ENCODE measurements at places on chromosomes 11 and 22.

GRCh38 chr11:79092791-79093353 lies 348.0 kb downstream of the TENM4 start:
- H3K36me3 ChIP-seq: no peaks in the 10 kb centered on the region
- no peaks in the 10 kb centered on the region for H3K27me3 ChIP-seq
- no peak overlapping the region for H3K4me3 ChIP-seq
- H3K4me1 ChIP-seq: no peaks in the 10 kb centered on the region

GRCh38 chr11:115104851-115105453 lies 399.3 kb downstream of the CADM1 start:
- DNase-seq: no peak
- H3K36me3 ChIP-seq: no peaks in the 10 kb centered on the region
- H3K27me3 ChIP-seq: no peaks in the 10 kb centered on the region
- no peak overlapping the region for H3K4me3 ChIP-seq

GRCh38 chr11:62241095-62241494 lies 944 bp upstream of the SCGB1D2 start:
- H3K36me3 ChIP-seq: no peaks in the 10 kb centered on the region
- no peak overlapping the region for H3K4me3 ChIP-seq
- DNase-seq: no peak
- H3K27ac ChIP-seq: no peak overlapping the region
- no peaks in the 10 kb centered on the region for H3K4me1 ChIP-seq

GRCh38 chr11:114348200-114349191 lies 51.8 kb downstream of the C11orf71 start:
- peak; percentile 49 for DNase-seq
- H3K27me3 ChIP-seq: peaks cover under 1% of the 10 kb centered on the region
- H3K27ac ChIP-seq: no peak overlapping the region
- H3K4me3 ChIP-seq: no peak overlapping the region

- peaks cover 27% of the 10 kb centered on the region for H3K27me3 ChIP-seq
- no peak overlapping the region for H3K27ac ChIP-seq
- peak overlapping the region; percentile 34 for H3K4me3 ChIP-seq
- H3K36me3 ChIP-seq: no peaks in the 10 kb centered on the region
Observed at GRCh38 chr22:49670456-49671330, 157.0 kb downstream of the BRD1 start.

Measured in activated CD8-positive, alpha-beta T cell treated with anti-CD3 and anti-CD28 coated beads for 36 hours (primary cell).